ENCODE measurements at places on chromosomes 11 and 22.
A peak's percentile ranks its signal among the peaks of the same experiment; 100 is the strongest.

DNA sequence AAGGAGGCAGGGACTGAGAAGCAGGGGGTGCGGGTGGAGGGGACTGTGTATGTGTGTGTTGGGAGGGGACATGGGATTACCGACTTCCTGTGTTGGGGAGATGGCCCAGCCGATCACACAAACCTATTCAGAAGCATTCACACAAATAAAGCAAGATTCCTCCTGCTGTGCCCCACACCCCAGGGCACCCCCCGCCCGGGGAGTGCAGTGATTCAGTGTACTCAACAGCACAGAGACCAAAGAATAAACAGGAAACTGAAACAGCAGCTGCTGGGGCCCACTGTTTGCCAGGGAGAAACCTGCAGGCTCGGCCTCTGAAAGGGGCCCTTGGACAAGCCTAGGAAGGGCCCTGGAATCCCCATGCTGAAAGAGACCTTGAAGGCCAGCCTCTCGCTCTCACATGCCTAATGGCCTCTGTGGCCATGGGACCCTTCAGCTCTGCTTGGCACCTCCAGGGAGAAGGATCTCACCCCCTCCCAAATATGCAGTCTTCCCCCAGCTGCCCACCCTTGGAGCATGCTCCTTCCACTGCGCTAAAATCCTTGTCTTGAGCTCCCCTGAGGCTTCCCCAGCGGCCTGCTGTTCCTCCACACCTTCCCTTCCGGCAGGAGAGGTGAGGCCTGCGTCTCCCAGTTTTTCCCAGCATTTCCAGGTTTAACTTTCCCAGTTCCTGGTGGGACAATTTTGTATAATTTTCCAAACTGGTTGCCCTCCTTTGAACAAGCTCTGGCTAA lies 72.9 kb downstream of the CSNK2A3 start:
- DNase-seq = peak; percentile 91

DNA sequence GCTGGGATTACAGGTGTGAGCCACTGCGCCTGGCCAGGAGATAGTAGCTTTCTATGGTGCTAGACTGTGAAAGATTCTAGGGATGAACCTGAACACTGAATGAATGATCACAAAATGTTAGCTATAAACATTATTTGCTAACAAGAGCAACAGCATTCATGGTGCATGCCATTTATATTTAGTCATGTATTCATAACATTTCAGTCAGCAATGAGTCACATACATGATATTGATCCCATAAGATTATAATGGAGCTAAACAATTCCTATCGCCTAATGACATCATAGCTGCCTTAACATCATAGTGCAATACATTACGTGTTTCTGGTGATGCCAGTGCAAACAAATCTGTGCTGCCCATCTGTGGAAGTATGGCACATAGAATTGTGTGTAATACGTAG lies 164.1 kb downstream of the ARHGAP42 start:
- no peak for DNase-seq

GRCh38 chr11:104320956-104321355 lies 157.0 kb upstream of the PDGFD start:
- DNase-seq = no peak

GRCh38 chr11:36609383-36609782 lies 11.3 kb upstream of the RAG2 start:
- no peak for DNase-seq

GRCh38 chr11:69925366-69926196 lies 106.4 kb upstream of the FGF3 start:
- no peak for DNase-seq

All from COR-L47 (cell line).